ENCODE measurements at places on chromosomes 3 and 15.
A peak's percentile ranks its signal among the peaks of the same experiment; 100 is the strongest.

GRCh38 chr3:55402886-55403609, 84.1 kb downstream of the WNT5A start:
- no peak for DNase-seq

DNA sequence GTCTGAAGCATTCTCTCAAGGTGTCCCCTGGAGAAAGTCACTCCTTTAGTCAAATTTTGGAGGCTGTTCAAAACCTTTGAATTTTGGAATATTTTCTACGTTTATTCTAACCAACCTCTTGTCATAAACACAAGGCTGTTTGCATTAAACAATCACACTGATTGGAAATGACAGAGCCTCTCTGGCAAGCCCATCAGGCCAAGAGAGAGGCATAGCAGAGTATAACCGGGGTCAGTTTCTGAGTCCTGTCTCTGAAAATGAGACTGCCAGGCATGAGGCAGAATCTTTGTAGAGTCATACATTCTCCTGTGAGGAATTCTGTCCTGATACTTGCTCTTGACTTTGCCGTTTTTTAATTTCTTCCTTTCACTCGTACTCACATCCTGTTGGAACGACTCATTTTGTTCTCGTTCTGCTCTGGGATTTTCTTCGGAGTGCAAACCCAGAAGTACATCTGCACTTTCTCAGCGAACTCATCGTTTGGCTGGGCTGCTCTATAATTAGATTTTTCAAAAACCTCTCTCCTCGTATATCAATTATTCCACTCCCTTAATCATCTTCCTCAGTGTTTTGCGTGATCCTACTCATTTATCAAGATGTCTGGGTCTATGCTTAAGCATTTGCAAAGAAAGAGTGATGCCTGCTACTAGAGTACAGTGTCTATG, 114.2 kb downstream of the AGBL1 start:
- no peak for DNase-seq

DNA sequence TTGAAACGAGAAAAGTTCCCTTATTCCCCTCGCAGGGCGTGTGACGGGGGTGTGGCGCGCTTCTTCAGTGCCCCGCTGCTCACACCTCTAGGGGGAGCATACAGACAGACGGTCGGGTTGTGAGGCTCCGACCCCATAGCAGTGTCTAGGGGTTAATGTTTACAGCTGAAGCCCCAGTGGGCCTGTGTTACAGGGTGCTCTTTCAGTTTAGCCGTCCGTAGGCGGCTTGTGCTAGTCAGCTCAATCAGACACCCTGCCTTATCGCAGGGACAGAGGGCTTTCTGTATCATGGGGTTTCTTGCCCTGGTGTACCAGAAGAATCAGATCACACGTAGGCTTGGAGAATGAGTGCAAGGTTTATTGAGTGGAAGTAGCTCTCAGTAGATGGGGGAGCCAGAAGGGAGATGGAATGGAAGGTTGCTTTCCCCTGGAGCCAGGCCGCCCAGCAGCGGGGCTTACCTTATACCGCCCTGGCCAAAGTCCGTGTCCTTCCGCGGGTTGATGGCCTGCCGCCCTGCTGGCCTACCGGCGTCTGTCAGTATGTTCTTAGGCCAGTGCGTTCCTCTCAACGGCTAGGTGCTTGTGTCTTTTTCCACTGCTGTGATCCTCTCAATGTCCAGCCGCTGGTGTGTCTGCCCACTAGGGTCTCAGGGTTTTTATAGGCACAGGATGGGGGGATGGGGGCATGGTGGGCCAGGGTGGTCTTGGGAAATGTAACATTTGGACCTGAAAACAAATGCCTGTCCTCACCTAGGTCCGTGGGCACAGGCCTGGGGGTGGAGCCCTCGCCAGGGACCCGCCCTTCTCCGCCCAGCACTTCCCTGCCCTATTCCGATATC, 32.2 kb upstream of the ACP3 start:
- no peak for DNase-seq

- DNase-seq, result no peak
These were observed 222.6 kb upstream of the NR2F2 start for GRCh38 chr15:96107916-96108315.

DNA sequence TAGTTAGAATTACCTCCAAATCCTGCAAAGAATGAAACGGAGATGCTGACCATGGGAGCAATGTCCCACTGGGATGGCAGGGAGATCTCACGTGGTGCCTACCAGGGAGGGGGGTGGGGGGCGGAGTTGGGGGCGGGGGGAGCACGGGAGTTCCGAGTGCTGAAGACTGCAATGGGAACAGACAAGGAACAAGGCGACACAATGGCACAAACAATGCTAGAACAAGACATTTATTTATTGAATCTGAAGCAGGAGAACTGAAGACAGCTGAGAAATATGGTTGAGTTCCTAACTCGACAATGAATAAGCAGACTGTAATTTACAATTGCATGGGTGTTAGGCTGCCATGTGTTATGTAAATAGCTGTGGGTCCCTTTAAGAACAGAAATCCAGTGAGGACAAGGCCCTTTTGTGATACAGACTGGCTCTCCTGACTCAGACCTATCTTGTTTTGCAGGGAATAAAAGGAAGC, 91.2 kb downstream of the AQP9 start:
- DNase-seq, result no peak

DNA sequence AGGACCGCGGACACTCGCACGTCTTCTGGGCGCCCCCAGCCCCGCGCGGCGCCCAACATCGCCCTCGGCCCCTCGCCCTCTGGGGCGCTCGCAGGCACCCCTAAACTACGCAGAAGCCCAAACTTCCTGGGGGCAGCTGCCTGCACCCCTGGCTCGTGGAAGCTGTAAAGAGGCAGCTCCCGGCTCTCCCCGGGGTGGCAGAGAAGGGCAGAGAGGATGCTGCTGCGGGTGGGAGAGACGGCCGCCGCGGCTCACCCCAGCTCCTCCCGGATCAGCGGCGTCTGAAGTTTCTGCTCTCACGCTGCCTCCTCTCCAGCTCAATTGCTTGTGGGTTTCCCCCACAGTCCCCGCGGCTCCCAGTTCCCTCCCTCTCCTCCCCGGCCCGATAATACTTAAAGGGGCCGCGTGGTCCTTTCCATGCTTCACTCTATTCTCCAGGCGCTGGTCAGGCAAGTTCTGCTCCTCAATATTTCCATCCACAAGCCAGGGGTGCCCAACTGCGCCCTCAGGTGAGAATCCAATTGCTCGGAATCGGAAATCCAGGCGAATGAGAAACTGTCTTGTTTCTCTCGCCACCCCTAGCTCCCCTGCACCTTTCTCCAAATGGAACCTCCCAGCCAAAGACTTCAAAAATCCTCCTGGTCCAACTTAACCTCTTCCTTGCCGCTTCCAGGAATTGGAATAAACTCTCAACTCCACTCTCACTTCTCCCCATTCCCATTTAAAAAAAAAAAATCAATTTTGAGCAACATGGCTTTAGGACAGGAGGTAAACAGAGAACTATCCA, 748.5 kb downstream of the ROBO1 start:
- DNase-seq, result no peak

- no peak for DNase-seq
These were observed 12.1 kb downstream of the SEMA3F start for GRCh38 chr3:50167069-50167840.

- no peak for DNase-seq
These were observed 27.6 kb upstream of the FAM3D start for GRCh38 chr3:58693940-58694850.

DNA sequence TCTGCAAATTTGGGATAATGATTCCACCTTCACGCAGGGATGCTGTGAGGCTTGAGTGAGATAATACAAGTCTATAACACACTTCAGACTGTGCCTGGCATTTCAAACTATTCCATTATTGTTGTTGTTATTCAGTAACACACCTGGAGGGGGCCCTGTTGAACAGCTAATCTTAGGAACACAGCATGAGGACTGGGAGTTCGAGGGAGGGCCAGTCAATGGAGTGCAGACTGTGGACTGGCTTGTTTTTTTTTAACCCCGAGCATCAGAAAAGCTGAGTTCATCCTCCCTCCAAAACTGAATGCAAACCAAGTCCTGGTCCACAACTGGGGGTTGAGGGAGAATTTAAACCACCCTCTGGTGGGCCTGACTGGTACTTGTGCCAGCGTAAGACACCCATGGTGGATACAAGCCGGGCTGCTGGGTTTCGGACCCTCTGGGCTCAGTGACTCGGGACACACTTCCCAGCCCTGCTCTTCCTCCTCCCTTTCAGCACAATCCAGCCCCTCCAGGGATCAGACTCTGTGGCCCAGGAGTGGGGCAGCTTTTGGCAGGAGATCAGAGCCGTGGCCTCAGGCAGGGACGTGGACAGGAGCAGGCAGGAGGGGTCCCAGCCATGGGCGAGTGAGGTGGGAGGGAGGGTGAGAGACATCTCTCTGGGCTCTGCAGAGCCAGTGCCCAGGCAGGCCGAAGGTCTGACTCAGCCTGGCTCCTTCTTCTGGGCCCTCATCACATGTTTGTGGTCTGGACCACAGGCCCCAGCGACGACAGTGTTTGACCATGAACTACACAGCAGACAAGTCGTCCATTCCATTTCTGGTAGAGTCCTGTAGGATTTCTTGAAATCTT, 36.3 kb upstream of the MEX3B start:
- DNase-seq, result no peak

DNA sequence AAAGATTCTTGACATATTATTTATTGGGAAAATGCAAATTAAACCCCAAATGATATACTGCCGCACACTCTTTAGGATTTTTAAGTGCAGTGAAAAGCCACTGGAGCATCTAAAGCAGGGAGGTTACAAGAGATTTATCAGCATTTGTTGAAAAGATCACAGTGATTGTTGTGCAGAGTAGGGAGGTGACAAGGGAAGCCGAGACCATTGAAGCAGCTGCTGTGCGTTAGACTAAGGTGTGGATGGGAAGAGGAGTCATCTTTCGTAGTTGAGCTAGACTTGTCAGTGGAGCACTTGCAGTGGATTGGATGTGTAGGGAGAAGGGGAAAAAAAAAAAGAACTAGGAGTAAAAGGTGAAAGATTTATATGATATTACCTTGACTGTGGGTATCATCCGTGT, 854.6 kb downstream of the NTRK3 start:
- no peak for DNase-seq

DNA sequence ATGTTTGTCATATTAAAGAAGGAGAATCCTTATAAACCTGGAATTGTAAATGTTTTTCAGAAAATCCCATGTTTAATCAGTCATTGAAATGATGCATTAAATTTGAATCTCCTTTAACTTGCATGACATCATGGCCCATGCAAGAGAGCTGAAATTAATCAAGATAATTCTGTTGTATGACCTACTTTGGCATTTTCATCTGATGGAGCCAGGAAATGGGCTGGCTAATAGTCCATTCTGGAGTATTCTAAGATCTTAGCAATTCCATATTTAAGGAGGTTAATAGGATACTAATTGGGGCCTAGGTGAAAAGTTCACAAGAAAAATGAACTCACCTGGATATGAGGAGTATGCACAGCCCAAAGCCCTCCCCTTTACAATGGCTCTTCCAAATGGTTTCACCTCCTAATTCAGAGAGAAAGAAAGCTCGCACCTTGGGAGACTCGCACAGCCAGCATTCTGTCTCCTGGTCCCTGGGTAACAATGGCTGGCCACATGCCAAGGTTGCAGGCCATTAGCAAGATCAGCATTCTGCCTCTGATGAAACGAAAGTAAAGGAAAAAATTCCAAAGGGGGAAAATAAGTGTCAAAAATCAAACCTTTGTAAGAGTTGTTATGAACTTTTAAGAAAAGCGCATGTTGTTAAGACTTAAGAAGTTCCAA, 786.4 kb downstream of the MCTP2 start:
- no peak for DNase-seq

DNA sequence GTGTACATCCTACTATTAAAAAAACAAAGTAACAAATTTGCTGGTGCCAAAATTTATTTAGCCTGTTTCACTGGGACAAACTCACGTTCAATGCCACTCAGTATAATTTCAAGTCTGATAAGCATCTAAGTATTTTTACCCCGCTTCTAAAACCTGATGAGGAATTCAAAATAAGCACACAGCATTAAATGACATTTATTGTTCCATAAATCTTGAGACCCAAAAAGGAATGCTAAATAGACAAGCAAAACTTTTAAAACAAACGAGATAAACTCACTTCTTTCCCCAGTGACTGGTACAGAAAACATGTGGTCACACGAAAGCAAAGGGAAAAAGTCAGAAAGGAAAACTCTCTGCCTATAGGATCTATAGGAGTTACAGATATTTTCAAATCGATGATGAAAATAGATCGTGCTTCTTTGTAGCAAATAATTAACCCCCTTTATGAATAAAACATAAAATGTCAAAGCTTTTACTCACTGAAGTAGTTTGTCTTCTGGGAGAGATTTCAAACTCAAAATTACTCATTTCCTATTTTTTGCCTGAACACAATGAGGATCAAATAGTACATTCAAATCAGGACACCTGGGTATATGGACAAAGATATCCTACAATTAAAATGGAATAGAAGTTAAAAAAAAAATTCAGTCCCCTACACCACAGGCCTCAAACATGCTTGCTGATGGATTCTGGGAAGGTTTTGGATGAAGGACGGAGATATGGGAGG, 51.7 kb downstream of the UBP1 start:
- no peak for DNase-seq

DNA sequence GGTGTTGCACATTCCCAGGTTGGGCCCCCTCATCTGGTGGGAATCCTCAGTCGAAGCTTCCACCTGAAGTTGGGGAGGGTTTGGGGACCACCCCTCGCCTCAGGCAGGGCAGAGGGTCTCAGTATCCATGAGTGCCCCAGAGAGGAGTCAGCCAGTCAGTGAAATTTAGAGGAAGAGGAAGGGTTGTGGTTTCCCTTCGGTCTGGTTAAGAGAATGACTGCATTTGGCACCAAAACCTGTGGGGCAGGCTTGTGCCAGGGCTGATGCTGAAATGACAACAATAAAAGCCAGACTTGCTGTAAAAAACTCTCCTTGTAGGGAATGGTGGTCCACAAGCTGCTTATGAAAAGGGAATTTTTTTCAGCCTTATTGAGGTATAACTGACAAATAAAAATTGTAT, 22.6 kb downstream of the LMCD1 start:
- no peak for DNase-seq

DNA sequence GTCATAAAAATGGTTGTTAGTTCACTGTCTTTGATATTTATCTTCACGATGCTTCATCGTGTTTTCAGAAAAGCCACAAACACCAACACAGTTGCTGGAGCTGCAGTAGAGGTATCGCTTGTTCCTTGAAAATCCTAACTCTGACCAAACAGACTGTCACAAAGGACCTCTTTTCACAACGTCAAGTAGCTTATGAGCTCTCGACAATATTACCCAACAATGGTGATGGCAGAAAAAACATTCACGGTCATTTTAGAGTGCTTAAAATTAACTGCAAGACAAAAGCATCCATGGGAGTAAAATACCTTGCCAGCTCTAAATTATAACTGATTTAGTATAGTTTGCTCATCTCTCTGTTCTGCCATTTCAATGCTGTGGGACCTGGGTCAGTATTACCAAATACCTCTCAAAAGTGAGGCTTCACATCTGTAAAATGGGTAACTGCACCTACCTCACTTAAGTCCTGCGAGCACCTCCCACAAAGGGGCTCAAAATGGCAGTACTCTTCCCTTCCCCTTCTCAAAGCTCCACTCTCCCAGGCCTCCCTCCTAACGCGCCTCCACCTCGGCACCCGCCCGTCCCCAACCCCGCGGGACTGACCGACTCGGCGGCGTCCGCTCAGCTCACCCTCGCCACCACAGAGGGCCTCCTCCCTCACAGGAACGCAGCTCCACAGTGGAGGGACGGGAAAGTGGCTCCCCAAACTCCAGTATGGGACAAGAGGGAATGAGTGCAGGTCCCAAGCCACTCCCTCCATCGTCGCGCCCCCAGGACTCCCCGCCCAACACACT, 546 bp downstream of the TRIM59 start:
- DNase-seq, result peak; percentile 31

- no peak for DNase-seq
These were observed 30.4 kb upstream of the RBP2 start for GRCh38 chr3:139506766-139507165.

All from stimulated activated CD4-positive, alpha-beta T cell treated with anti-CD3 and anti-CD28 coated beads, Interleukin-4, amount 100 ng/mL, for 48 hours (primary cell).